ENCODE measurements at places on chromosomes 1 and 21.
A peak's percentile ranks its signal among the peaks of the same experiment; 100 is the strongest.

- peak; percentile 23 for DNase-seq
Measured at GRCh38 chr1:151058692-151059091, 730 bp downstream of the CDC42SE1 start.

DNA sequence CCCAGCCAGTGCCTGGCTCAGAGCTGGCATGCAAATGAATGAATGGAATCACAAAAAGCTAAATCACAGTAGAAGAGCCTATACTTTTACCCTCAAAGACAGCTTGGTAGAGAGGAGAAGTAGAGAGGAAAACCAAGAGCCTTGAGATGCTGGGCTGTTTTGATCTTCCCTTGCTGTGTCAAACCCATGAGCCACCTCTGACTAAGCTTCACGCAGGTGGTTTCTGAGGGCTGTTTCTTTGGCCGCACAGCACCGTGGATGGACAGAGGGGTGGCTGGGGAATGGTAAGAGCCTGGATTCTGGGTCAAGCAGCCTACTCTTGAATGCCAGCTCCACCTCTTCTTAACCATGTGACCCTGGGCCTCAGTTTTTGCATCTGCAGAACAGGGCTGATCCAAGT, 18.6 kb downstream of the ABCG1 start:
- no peak for DNase-seq

DNA sequence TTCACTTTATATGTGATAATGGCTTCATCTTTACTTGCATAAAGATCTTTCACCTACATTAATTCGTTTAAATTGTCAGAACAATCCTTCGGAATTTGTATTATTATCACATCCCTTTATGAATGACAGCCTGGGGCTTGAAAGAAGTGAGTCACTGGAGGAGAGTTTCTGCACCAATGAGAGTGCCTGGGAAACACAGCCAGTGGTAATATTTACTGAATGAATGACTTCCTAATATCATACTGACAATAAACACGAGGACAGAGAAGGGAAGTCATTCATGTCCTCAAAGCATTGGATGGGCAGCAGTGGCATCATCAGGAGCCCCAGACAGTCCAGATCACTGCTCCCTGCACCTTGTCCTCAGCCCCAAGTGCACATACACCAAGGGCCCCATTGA, 40.7 kb upstream of the PDE4B start:
- DNase-seq: no peak

- no peak for DNase-seq
Measured at GRCh38 chr1:40895601-40896000, 33.4 kb upstream of the CITED4 start.

DNA sequence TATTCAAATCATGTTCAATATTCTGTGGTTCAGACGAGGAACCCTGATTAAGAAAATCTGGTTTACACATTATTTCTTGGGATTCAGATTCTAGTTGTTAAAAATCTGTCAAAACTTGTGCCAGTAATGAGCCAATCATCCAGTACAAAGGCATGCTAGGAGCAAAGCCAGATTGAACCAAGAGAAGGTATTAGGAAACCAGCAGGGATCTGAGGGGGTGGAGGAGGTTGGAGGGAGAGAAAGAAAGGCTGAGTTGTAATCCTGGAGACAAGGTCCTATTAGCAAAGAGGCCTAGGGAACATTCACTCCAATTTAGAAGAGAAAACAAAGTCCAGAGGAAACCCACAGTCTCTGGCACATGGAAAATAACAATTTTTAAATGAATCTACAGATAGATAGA, 352.9 kb downstream of the LTN1 start:
- DNase-seq: no peak

GRCh38 chr1:54997711-54997986, 1.1 kb upstream of the BSND start:
- DNase-seq: no peak

DNA sequence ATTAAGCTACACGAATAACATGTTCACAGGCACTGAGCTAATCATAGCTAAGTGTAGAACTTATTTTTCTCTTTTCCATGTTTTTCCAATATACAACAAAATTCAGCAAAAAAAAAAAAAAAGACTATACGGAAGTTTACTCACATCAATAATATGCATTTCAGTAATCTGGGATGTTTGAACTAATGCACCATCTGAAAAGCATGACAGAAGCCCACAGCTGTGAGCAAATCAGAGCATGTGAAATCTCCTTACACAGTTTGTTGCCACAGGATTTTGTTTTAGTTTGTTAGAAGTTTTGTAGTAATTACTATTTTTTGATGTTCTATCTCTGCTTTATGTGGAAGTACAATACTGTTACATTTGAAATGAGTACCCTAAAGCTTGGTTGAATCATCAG, 1051.7 kb downstream of the TTLL7 start:
- no peak for DNase-seq

GRCh38 chr1:108877348-108878159, 769 bp downstream of the GPSM2 start:
- DNase-seq: no peak

GRCh38 chr1:204094313-204094729, 21.4 kb downstream of the SOX13 start:
- no peak for DNase-seq

- no peak for DNase-seq
Measured at GRCh38 chr21:36727866-36728265, 29.0 kb downstream of the SIM2 start.

DNA sequence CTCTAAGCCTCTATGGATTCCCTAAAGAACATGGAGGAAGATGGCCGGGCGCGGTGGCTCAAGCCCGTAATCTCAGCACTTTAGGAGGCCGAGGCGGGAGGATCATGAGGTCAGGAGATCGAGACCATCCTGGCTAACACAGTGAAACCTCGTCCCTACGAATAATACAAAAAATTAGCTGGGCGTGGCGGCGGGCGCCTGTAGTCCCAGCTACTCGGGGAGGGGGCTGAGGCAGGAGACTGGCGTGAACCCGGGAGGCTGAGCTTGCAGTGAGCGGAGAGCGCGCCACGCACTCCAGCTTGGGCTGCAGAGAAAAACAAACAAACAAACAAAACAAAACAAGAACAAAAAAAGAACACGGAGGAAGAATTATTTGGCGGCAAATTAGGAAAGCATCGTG, 5.8 kb upstream of the ZNF326 start:
- DNase-seq: no peak

- no peak for DNase-seq
Measured at GRCh38 chr1:100622037-100622436, 84.1 kb downstream of the GPR88 start.

DNA sequence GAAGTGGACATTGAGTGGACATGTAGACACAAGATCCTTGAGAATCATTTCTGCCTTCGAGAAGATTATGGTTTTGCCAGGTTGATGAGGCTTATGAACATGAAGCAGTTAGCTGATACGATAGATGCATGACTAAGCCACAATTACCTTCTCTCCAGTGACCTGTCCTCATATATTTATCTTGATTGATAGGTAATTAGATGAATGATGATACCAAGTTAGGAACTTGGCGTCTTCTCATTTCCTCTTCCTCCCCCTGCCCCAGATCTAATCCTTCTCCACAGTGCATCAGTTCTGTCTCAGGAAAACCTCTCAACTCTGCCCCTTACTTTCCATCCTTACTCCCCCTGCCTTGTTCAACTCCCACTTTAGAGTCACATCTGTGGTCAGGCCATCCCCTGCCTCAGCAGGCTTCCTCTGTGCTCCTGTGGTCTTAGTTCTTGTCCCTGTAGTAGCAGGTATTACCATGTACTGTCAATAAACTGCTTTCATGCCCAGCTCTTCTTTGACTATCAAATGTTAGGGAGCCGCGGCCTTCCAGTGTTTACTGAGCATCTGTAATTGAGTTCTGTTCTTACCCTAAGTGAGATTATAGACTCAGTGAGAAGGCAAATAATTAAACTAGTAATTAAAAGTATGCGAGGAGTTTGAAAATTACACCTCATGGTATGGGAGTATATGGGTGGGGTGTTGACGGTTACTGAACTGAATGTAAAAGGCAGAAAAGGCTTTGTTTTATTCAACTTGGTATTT, 5.1 kb downstream of the ST6GALNAC3 start:
- no peak for DNase-seq

- DNase-seq: no peak
Measured at GRCh38 chr1:191620883-191621282, 537.4 kb upstream of the RGS18 start.

GRCh38 chr21:44375761-44376241, 22.4 kb downstream of the TRPM2 start:
- DNase-seq: no peak

GRCh38 chr1:94191216-94191615, 46.2 kb downstream of the ARHGAP29 start:
- no peak for DNase-seq

- DNase-seq: no peak
Measured at GRCh38 chr1:80922906-80923305, 877.8 kb upstream of the ADGRL2 start.

DNA sequence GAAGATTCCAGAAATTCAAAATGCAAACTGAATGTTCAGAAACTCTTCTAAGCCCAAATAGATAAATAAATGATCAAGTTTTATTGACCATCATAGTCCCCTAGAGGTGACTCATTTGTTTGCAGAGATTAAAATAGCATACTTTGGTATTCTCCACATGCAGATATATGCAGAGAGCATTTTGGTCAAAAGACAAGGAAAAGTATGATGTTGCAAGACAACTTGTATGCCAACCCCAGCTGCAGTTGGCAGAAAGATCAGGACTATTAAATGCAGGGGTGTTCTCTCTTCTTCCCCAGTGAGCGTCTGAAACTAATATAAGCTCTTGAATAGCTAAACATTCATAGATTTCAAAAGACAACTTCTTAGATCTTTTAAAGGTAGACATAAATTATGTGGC, 404.9 kb downstream of the LTN1 start:
- DNase-seq: no peak

DNA sequence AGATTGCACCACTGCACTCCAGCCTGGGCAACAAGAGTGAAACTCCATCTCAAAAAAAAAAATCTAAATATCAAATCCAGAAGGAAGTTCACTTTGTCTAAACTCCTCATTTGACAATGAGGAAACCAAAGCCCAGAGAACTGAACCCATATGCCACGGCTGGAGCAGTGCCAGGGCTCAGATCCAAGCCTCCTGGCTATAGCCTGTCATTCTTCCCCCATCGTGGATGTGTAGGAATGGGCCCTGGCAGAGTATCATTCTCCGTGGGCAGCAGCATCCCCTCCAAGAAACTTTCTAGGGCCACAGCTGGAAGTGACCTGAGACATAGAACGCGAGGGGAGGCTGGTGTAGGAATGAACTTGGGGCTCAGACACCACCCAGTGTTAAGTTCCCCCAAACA, 47.2 kb downstream of the CAPN9 start:
- DNase-seq: no peak

- DNase-seq: no peak
Measured at GRCh38 chr1:212649020-212649419, 40.5 kb downstream of the ATF3 start.

- DNase-seq: no peak
Measured at GRCh38 chr1:59900640-59901039, 25.9 kb downstream of the CYP2J2 start.

GRCh38 chr1:228376651-228377631, 29.7 kb downstream of the TRIM11 start:
- DNase-seq: no peak

GRCh38 chr1:197773856-197774255, 1.4 kb downstream of the DENND1B start:
- DNase-seq: no peak

Measured in thymus (tissue), 14 donors.